ENCODE measurements at places on chromosomes 2 and 18.

- no peak for DNase-seq
Measured at GRCh38 chr2:233961905-233962304, 44.7 kb downstream of the TRPM8 start.

DNA sequence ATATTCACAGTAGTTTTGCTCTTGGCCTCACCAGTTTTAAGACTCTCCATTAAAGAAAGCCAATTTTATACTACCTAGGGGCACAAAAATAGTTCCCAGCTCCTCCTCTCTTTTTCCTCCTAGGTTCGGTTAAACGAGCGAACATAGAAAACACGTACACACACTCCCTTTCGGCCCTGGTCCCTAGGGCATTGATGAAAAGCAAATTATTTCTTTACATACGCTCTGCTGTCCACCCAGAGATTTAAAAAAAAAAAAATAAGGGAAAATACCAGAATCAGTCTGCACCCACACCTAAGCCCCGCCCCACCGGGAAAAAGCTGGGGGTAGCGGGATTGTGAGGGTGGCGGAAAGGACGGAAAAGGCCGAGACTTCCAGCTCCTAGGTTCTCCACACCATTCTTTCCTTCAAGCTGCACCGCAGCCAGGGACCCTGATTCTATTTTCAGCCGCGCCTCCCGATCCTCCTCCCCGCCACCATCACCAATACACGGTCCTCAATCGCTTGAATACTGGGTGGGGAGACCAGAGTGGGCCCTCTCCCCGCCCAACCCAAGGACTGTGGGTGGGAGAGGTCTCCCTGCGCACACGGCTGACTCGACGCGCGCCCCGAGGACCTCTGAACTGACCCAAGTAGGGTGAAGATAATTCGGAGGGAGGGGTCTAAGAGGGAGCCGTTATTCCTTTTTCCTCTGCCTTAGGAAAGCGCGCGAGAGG, 769 bp downstream of the ATF2 start:
- peak; percentile 58 for DNase-seq

DNA sequence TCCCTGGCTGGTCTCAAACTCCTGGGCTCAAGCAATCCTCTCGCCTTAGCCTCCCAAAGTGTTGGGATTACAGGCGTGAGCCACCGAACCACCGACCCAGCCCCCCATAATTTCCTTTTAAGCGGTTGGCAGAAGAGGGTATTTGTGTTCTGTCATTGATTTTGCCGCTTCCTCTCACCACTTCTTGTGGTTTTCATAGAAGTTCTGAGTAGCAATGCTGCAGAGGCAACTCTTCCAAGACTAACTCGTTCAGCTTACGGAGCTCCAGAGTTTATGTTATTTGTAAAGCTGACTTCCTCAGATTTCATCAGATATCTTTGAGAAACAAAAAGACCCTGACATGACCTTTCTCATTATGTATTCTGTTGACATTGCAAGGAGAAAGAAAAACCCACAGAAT, 261.4 kb upstream of the KCNJ3 start:
- no peak for DNase-seq

DNA sequence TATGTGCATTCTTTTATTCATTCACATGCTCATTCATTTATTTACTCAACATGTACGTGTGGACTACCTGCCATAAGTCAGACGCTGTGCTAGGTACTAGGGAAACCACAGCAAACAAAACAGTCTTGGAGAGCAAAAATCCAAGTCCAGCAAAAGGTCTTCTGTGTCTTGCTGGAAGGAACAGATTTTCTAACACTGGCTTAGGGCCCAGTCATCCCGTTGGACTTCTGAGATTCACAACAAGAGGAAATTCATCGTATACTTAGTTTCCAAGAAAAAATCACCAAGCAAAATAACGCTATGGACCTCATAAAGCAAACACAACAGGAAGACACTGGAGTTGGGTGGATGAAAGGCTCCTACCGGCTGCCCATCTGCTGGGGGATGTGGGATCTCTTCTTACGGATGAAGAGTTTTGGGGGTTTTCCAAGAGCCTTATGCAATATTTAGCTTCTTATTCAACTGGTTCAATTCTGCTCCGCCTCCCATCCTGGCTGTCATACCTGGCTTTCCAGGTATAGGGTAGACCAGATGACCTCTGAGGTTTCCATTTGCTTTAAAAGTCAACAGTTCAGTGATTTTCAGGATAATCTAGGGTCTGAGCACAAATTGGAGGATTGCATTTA, 262.7 kb downstream of the HAUS1 start:
- DNase-seq, result no peak

DNA sequence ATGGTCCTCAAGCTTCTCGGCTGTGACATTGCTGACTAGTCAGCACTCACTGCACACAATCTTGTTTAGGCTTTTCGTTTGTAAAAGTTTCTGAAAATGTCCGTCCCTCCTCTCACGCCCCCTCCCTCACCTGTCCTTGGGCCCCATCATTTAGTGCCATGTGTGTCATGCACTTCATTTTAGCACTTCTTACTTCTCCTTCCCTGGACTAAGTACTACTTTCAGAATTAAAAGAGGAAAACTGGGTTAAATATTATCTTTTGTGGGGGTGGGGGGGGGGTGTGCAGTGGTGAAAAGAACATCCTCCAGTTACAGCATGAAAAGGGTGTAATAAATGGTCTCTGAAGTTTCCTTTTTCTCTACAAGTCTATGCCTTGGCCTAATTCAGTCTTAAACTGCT, 182.0 kb upstream of the SP5 start:
- DNase-seq, result no peak

GRCh38 chr2:146143971-146144370, 1624.1 kb upstream of the ZEB2 start:
- DNase-seq, result no peak

GRCh38 chr2:70124983-70125480, 37.8 kb downstream of the PCBP1 start:
- no peak for DNase-seq

DNA sequence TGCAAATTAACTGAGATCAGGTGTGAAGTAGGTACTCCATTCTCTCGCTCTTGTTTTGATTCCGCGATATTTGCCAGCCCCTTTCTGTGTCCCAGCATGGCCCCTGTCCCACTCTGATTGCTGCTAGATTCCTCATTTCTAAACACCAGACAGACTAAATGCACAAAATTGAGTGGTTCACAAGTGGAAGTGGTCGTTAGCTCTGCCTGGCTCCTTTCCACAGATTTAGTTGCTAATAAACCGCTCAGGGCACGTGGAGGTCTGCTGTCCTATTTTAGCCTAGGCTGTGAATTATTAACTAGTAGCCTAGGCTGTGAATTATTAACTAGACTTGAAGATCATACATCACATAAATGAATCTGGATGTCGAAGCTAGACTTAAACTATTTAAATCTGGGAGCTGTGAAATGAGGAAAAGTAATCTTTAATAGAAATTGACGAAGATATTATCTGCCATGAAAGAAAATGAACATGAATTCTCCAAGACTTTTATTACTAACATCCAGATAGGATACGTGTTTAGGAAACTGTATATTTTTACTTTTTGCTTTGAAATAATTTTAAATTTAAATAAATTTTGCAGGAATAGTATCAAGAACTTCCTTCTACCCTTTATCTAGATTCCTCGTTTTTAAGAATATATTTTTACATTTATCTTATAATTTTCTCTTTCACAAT, 3.7 kb downstream of the IL1RL2 start:
- no peak for DNase-seq

- peak; percentile 12 for DNase-seq
Measured at GRCh38 chr2:88159955-88160415, 10.2 kb upstream of the THNSL2 start.

GRCh38 chr2:215737477-215737876, 275.9 kb downstream of the MREG start:
- DNase-seq, result no peak

- no peak for DNase-seq
Measured at GRCh38 chr18:65278939-65279667, 471.7 kb upstream of the CDH7 start.

- no peak for DNase-seq
Measured at GRCh38 chr18:22676423-22676822, 256.7 kb upstream of the RBBP8 start.

- DNase-seq, result no peak
Measured at GRCh38 chr2:108367014-108367413, 10.7 kb upstream of the SULT1C4 start.

- DNase-seq, result peak; percentile 5
Measured at GRCh38 chr2:165698444-165698884, 95.6 kb downstream of the GALNT3 start.

GRCh38 chr2:158204741-158205165, 103.1 kb downstream of the UPP2 start:
- DNase-seq, result no peak

GRCh38 chr18:8889489-8889888, 184.1 kb downstream of the MTCL1 start:
- DNase-seq, result no peak

GRCh38 chr2:157957596-157957995, 81.5 kb upstream of the ACVR1 start:
- no peak for DNase-seq

DNA sequence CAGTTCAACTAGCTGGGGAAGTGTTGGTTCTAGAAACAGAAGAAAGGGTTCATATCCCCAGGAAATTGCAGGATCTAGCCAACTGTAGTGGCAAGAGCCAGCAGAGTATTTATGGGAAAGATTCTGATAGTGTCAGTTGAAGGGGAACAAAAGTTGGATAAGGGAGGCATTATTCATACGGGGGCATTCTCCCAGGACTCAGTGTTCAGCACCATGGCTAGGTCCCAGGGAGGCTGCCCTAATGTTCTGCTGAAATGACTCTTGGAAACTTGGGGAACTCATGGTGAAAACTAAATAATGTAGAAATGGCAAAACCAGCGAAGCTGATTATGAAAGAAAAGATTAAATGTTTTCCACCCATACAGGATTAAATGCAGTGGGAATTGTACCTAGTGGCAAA, 543.7 kb downstream of the TRIB2 start:
- peak; percentile 34 for DNase-seq

DNA sequence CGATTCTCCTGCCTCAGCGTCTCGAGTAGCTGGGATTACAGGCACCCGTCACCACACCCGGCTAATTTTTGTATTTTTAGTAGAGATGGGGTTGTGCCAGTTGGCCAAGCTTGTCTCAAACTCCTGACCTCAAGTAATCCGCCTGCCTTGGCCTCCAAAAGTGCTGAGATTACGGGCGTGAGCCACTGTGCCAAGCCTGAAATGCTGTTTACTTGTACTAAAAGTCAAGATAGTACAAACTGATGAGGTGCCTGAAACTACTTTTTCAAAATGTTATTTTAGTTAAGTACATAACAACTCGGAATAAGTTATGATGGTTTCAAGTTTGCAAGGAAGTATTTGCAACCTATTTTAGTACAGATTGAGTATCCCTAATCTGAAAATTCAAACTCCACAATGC, 85.7 kb downstream of the CEP192 start:
- DNase-seq, result no peak

DNA sequence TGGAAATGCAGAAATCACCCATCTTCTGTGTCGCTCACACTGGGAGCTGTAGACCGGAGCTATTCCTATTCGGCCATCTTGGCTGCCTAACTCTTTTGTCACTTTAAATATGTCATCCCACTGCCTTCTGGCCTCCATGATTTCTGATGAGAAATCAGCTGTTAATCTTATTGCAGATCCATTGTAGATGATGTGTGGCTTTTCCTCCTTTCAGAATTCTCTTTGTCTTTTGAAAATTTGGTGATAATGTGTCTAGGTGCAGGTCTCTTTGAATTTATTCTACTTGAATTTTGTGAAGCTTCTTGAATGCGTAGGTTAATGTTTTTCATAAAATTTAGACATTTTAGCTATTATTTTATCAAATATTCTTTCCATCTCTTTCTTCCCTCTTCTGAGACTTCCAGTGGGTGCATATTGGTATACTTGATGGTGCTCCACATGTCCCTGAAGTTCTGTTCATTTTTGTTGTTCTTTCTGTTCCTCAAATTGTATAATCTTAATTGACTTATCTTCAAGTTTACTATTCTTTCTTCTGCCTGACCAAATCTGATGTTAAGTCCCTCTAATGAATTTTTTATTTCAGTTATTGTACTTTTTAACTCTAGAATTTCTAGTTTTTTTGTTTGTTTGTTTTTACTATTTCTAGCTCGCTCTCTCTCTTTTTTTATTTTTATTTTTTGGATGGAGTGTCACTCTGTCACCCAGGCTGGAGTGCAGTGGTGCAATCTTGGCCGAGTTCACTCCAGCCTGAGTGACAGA, 90.8 kb upstream of the DLX2 start:
- DNase-seq, result no peak

GRCh38 chr18:67519592-67519991, 3.1 kb upstream of the DSEL start:
- no peak for DNase-seq

DNA sequence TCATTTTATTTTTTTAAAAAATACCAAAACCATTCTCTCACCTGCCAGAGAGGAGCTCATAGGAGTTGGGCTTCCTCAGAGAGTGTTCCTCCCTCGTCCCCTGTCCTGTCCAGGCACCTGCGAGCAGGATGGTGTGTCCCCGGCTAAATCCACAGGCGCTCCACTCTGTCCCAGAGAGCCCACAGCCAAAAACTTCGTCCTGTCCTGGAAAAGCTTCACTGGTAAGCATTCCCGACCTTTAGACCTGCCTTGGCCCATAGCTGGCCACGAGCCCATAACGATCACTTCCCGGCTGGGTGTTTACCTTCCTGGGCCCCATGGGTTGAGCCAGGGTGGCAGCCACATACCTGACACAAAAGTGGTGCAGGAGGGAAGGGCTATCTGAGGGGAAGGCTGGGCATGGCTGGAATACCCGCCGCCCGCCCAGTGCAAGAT, at the start of gene NGEF:
TSS of gene NGEF (minus strand) at position 230 of the 435 bp plus-strand sequence. CDS start 38,366 bp downstream, outside the sequence.
- no peak for DNase-seq

DNA sequence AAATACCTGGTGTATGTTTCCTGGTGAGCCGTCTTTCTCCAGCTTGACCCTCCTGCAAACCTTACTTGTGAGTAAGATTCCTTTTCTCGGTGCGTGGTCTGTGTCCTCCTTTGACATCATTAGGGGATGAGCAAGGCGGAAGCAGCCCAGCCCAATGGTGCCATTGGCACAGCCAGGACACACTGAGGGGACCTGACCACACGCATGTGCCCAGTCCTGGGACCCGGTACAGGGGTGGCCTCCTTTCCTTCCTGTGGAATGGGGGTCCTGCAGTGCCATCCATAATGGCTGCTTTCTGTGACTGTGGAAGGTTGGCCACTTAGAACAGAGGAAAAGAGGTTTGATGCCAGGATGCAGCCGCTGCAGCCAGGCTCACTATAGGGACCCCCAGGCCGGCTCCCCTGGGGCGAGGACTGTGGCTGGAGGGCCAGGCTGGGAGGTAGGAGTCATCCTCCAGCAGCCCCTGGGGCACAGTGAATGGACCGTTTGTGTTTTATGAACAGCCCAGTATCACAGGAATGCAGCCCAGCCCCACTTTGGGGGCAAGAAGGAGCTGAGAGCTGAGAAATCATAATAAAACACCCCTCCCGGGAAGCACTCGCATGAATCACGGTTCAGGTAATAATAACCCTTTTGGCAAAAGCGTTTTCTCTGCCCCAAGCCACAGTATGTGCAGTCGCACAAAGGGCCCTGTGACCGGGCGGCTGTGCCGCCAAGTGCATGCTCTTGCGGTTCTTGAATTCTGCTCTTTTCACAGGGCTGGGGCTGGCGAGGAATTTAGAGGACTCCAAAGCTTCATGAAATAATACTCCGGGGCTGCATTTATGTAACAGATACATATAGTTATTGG, 73.2 kb downstream of the ASB1 start:
- DNase-seq, result no peak
